Caki2 (cell line): ENCODE measurements at places on chromosomes 2 and 18. TPM values are rescaled to one million over a fixed set of nuclear protein-coding genes. Genes with fewer than 3 reads are reported as not detected.

FAHD2A gene
- total RNA-seq, result 51.3 and 99.1 TPM in 2 replicates

ST8SIA5 gene
- not detected in 2 replicates for total RNA-seq

CIB4 gene
- total RNA-seq, result not detected in 2 replicates

GPR39 gene
- total RNA-seq, result 4.3 and 15.7 TPM in 2 replicates

TUBB8B gene
- not detected in 2 replicates for total RNA-seq

ACVR1C gene
- not detected in 2 replicates for total RNA-seq

IL36RN gene
- not detected in 2 replicates for total RNA-seq

OLA1 gene
- 175 and 195 TPM in 2 replicates for total RNA-seq

HDAC4 gene
- total RNA-seq, result 5.6 and 16.0 TPM in 2 replicates

APOB gene
- total RNA-seq, result not detected in 2 replicates

SLC35F6 gene
- total RNA-seq, result 59.5 and 61.8 TPM in 2 replicates

CFC1 gene
- not detected in 2 replicates for total RNA-seq

ALPG gene
- total RNA-seq, result not detected in 2 replicates

TMEM198 gene
- 4.5 and 9.3 TPM in 2 replicates for total RNA-seq

CRYGD gene
- total RNA-seq, result not detected in 2 replicates

EPC2 gene
- total RNA-seq, result 2.0 and 6.6 TPM in 2 replicates

GCKR gene
- 6.0 and 8.9 TPM in 2 replicates for total RNA-seq

IL1RL2 gene
- total RNA-seq, result not detected in 2 replicates

FABP1 gene
- not detected in 2 replicates for total RNA-seq

METTL4 gene
- total RNA-seq, result 8.8 and 14.0 TPM in 2 replicates

AFTPH gene
- 20.1 and 23.9 TPM in 2 replicates for total RNA-seq

SRD5A2 gene
- not detected in 2 replicates for total RNA-seq

SPC25 gene
- 32.0 and 52.0 TPM in 2 replicates for total RNA-seq

CCDC121 gene
- total RNA-seq, result 3.7 and 6.0 TPM in 2 replicates

SPATA3 gene
- total RNA-seq, result not detected in 2 replicates

SNTG2 gene
- not detected in 2 replicates for total RNA-seq

DHRS9 gene
- total RNA-seq, result 0.70 and 0.88 TPM in 2 replicates

KCNS3 gene
- 42.2 and 75.3 TPM in 2 replicates for total RNA-seq

CDH7 gene
- total RNA-seq, result not detected in 2 replicates

DYSF gene
- total RNA-seq, result not detected in 2 replicates

BCL2 gene
- 5.1 and 9.1 TPM in 2 replicates for total RNA-seq

KCNG3 gene
- 0.51 and 1.9 TPM in 2 replicates for total RNA-seq

SERPINB7 gene
- total RNA-seq, result 3.4 and 9.3 TPM in 2 replicates

MYO7B gene
- not detected in 2 replicates for total RNA-seq

SLC35F5 gene
- 126 and 156 TPM in 2 replicates for total RNA-seq

LAMA1 gene
- total RNA-seq, result 23.4 and 38.2 TPM in 2 replicates

PROC gene
- 0.44 and 1.7 TPM in 2 replicates for total RNA-seq

UGT1A8 gene
- total RNA-seq, result 0.87 and 2.2 TPM in 2 replicates

UGT1A6 gene
- total RNA-seq, result 130 and 145 TPM in 2 replicates

LIPG gene
- 4.5 and 6.1 TPM in 2 replicates for total RNA-seq

IL37 gene
- not detected in 2 replicates for total RNA-seq

KYNU gene
- total RNA-seq, result 132 and 187 TPM in 2 replicates

RUFY4 gene
- total RNA-seq, result not detected in 2 replicates

MOCOS gene
- total RNA-seq, result 3.7 and 10.2 TPM in 2 replicates
